Activated naive CD4-positive, alpha-beta T cell treated with anti-CD3 and anti-CD28 coated beads, Interleukin-2, amount 50 U/mL, for 16 hours (primary cell): ENCODE measurements at places on chromosomes 5 and 9.

GRCh38 chr5:60503771-60504170 lies 196.2 kb downstream of the DEPDC1B start:
- no peak for DNase-seq

GRCh38 chr9:89483592-89484474 lies 14.1 kb downstream of the SEMA4D start:
- DNase-seq: peak; percentile 68

DNA sequence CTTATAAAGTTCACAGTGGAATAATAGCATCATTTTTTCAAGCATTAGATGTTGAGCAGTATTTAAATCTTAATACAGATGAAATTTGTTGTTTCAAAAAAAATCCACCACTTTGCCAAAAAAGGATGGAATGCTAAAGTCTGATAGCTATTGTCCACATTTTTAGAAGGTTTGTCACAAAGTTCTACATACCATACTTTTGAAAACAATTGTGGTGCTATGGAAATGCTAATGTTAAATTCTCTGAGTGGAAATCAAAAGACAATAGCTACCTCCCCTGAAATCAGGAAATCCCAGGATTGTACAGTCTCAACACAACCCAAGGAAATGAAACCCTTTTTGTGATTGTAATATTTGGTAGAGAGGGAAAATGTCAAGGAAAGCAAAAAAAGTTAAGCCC lies 19.3 kb upstream of the GRAMD2B start:
- DNase-seq: no peak

GRCh38 chr5:180599981-180600553 lies 8.8 kb upstream of the SCGB3A1 start:
- no peak for DNase-seq

- DNase-seq: no peak
Observed at GRCh38 chr5:133679534-133679933, 67.2 kb upstream of the FSTL4 start.

DNA sequence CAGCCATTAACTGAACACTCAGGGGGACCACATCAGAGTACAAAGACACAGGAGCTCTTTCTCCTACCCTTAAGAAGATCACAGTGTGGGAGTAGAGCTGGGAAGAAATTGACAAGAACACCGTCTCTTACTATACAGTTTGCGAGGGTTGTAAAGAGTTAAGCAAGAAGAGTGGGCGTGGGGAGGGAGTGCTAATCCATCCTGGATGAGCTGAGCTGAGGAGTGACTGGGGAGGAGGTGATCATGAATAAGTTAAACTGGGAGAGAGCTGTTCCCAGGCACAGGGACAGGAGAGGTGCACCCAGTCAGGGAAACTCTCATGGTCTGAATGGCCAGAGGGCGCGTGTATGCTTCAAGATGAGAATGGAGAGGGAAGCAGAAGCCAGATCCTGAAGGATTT lies 17.2 kb downstream of the TAF1L start:
- no peak for DNase-seq

DNA sequence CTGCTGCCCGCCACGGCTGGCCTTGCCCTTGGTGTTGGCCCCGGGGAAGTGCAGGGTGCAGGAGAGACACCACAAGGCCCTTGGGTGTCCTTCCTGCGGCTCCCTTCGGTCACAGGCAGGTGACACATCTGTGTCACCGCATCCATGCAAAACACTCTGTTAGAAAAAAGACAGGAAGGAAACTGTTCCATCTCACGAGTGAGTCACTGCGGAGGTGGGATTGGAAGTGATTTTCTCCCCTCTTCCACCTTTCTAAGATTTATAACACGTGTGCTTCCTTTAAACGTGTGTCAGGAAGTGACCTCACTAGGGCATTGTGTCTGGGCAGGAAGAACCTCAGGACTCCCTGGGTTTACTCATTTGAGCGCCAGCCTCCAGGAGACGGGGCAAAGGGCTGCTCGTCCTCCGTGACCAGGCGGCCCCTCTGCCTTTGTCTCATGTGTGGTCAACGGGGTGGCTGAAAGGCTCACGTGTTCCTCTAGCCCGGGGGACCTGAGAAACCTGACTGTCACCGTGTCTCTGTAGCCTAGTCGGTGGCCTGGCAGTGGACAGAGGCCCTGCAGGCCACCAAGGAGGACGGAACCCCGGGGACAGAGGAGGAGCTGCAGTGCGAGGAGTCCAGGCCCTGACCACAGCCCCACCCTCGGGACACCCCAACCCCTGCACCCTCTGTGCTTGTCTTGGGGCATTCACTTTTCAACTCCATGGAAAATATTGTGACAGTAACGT lies 4.9 kb upstream of the LCN1 start:
- no peak for DNase-seq

GRCh38 chr5:131610198-131611063 lies 24.6 kb downstream of the RAPGEF6 start:
- DNase-seq: no peak

DNA sequence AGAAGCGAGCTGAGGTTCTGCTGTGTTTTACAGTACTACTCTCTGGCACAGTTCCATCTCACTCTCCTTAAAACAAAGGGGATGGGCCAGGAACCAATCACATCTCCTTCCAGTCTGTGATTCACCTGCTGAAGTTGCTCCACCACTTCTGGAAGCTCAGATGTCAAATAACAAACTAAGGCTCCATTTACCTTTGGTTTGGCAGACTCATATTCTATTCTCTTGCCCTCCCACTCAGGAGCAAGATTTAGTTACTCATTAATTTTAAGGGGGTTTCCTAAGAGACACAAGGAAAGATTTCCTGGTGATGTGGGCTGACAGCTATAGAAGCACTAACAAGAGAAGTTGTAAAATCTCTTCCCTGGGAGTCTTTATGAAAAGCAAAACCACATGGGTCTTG lies 37.8 kb upstream of the KIF2A start:
- DNase-seq: no peak

DNA sequence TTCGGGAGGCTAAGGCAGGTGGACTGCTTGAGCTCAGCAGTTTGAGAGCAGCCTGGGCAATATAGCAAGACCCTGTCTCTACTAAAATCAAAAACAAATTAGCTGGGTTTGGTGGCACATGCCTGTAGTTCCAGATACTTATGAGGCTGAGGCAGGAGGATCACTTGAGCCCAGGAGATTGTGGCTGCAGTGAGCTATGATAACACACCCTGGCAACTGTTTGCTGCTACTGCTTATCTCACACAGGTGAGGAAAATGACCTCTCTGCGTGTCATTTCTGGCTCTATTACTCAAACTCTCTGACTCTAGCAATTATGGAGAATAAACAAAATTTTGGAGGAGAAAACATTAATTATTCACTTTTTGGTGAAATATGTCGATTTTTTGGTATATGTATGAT lies 45.3 kb upstream of the TMC1 start:
- no peak for DNase-seq
